ENCODE measurements at places on chromosomes 7 and 10.

DNA sequence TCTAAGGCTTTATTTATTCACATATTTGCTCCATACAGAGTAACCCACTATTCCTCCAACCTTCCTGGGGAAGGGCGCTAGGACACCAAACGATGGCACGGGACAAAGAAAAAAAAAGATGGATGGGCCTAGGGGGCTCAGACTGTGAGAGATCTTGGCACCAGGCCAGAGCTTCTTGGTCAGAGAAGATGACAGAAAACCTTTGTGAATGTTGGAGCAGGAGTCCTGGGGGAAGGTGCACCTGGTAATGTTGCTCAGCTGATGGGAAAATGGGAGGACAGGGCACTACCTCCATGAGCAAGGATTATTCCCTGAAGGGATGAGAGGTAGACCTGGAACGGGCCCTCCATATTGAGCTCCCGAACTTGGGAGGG, 1.4 kb upstream of the SH3PXD2A start:
- H3K36me3 ChIP-seq, result no peaks in the 10 kb centered on the region
- H3K27ac ChIP-seq, result no peak overlapping the region
- peaks cover 43% of the 10 kb centered on the region for H3K4me1 ChIP-seq
- H3K4me3 ChIP-seq, result no peak overlapping the region
- H3K27me3 ChIP-seq, result no peaks in the 10 kb centered on the region

DNA sequence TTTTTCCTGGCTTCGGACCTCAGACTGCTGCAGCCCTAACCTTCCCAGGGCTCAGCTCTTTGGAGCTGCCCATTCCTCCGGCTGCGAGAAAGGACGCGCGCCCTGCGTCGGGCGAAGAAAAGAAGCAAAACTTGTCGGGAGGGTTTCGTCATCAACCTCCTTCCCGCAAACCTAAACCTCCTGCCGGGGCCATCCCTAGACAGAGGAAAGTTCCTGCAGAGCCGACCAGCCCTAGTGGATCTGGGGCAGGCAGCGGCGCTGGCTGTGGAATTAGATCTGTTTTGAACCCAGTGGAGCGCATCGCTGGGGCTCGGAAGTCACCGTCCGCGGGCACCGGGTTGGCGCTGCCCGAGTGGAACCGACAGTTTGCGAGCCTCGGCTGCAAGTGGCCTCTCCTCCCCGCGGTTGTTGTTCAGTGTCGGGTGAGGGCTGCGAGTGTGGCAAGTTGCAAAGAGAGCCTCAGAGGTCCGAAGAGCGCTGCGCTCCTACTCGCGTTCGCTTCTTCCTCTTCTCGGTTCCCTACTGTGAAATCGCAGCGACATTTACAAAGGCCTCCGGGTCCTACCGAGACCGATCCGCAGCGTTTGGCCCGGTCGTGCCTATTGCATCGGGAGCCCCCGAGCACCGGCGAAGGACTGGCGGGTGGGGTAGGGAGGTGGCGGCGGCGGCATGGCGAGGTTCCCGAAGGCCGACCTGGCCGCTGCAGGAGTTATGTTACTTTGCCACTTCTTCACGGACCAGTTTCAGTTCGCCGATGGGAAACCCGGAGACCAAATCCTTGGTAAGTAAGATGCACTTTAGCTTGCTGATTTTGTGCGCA, at the start of gene PLXDC2:
PLXDC2 (plus strand) TSS at position 22 of the 820 bp plus-strand sequence.
- H3K36me3 ChIP-seq, result no peaks in the 10 kb centered on the region
- H3K27ac ChIP-seq, result peak within 1 kb of the TSS; percentile 89
- peaks cover 29% of the 10 kb centered on the region for H3K27me3 ChIP-seq

- DNase-seq, result no peak
- no peak overlapping the region for H3K4me3 ChIP-seq
- no peak overlapping the region for H3K27ac ChIP-seq
- no peaks in the 10 kb centered on the region for H3K27me3 ChIP-seq
These were observed 79.7 kb downstream of the BTAF1 start for GRCh38 chr10:92003258-92003657.

DNA sequence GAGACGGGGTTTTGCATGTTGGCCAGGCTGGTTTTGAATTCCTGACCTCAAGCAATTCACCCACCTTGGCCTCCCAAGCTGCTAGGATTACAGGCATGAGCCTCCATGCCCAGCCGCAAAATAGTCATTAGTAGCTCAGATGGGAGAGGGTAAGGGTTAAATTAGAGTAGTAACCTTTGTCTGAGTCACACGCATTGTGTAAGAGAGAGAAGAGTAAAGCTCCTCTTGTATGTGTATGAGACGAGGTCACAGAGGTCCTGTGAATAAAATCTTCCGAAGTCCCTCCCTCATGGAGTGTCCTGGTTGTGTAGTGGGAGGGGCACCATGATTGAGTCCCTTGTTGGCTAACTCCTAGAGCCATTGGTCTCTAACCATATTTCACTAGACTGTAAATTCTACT, 85.2 kb upstream of the CDC14C start:
- H3K4me3 ChIP-seq, result no peak overlapping the region
- no peaks in the 10 kb centered on the region for H3K27me3 ChIP-seq
- no peak overlapping the region for H3K27ac ChIP-seq

DNA sequence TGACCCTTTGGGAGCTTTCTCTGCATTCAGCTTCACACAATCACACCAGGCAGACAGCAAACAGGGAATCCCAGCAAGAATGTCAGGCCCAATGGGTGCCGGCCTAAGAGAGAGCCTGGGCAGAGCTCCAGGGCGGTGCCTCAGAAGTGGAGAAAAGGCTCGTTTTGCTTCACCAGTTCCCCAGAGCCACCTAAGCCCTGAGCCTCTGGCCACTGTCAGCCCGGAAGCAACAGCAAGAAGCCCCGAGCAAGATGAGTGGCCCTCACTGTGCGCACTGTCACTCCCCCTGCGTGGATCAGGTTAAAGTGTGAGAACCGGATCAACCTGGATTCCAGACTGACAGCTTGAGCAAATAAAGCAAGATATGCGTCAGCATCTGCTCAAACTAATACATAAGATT, 14.7 kb downstream of the CNPY1 start:
- H3K27ac ChIP-seq, result no peak overlapping the region
- H3K27me3 ChIP-seq, result peaks cover 100% of the 10 kb centered on the region
- DNase-seq, result no peak
- peaks cover 13% of the 10 kb centered on the region for H3K4me1 ChIP-seq
- H3K4me3 ChIP-seq, result no peak overlapping the region
- H3K36me3 ChIP-seq, result no peaks in the 10 kb centered on the region
